ENCODE measurements at places on chromosomes 3 and 15.

DNA sequence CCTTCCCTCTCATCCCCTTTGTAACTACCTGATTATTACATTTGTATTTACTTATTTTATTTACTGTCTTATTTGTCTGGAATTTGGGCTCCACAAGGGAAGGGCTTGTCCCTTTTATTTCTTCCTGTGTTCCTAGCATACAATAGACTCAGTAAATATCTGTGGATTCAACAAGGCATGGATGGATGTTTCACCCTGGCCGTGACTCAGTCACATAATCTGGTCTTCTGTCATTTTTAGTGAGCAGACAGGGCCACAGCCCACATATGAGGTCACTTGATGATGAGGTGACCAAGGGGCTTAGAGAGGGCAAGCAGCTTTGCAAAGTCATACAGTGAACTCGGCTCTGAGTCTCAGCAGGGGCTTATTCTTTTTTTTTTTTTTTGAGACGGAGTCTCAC is 7.8 kb upstream of the DAG1 start:
- no peak for DNase-seq

DNA sequence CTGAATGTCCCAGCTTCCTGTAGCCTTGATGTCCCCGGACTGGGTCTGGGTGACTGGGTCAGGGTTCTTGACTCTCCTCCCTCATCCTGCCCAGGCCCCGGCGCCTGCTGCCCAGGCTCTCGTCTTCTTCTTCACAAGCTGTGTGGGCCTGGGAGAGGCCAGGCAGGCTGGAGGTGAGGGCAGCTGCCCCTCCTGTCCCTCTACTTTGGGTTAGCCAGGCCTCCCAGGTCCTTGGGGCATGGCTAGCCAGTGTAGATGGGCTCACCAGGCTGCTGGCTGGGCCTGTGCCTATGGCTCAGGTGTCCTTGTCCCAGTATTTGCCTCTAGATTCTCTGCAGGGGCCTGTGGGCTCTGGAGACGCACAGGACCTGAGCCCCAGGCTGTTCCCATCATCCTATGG is 31.8 kb downstream of the TKT start:
- no peak for DNase-seq

DNA sequence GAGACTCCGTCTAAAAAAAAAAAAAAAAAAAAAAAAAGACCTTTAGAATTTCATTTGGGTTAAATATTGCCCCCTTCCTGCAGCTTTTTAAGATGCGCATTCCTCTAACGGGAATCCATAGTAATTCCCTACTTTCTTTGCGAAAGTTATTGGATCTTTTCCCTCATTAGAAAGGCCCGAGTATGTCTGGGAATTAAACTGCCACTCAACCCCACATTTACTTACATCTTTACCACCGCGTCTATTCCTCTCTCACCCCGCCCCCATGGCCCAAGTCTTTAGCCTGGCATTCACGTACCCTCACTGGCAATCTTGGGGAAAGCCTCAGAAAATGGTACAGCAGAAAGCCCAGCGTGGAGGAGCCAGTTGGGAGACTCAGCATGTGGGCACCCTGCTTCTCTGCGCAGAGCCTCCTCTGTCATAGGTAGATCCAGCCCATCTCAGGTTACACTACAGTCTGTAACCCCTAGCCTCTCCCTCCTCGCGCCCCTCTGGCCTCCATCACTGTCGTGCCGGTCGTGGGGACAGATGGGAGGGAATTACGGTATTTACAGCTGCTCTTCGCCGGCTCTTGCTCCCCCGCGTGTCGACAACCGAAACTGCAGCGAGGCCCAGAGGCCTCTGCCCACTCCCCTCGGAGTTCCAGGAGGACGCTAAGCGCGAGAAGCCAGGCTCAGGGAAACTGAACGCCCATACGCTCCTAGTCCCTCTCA is 6.4 kb upstream of the ANKDD1A start:
- peak; percentile 62 for DNase-seq

- peak; percentile 68 for DNase-seq
Observed at GRCh38 chr3:167493244-167493643, 19.4 kb upstream of the SERPINI2 start.

DNA sequence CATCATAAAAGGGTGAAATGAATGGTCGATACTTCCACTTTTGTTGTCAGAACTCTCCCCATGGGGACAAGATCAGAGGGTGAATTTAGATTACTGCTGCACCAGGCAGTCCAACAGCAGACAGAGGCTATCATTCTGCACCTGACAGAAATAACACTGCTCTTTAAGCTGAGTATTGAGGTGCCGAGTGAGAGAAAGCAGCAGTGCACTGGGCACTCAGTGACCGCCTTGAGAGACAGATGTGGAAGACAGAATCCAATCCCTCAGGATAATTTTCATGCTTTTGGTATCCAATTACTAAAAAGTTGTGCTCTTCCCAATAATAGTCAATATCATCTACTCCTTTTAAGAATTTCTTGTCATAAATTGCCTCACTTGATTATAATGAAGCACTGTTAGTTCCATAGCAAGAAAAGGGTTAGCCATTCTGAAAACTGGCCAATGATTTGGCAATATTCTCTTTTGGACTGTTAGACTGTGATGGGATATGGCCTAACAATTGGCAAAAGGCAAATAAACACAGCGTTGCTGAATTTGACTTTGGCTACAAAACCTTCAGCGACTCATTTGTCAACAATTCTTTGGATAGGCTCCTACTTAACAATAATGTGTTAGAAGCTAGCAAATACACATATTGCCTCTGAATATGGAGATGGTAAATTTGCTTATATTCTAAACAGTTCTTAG is 5.5 kb downstream of the FGF7 start:
- DNase-seq, result no peak

GRCh38 chr15:52421029-52421428 is 107.7 kb downstream of the MYO5A start:
- DNase-seq, result no peak

DNA sequence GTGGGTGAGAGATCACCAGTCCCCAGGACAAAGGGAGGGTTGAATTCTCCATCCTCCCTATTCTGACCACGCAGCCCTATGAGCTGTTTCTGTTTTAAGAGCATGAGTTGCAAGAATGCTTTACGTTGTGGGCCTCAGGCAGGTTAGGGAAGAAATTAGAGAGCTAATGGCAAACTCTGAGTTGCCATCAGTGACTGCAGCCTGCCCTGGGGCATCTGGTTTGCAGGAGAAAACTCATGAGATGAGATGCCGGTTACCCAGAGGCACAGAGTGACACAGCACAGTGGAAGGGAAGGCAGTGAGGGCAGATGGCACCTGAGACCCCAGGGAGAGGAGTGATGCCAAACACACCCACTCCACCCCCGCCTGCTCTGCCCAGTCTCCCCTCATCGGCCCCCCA is 265.3 kb downstream of the CD47 start:
- no peak for DNase-seq

GRCh38 chr15:31313223-31313622 is 13.4 kb upstream of the KLF13 start:
- no peak for DNase-seq

DNA sequence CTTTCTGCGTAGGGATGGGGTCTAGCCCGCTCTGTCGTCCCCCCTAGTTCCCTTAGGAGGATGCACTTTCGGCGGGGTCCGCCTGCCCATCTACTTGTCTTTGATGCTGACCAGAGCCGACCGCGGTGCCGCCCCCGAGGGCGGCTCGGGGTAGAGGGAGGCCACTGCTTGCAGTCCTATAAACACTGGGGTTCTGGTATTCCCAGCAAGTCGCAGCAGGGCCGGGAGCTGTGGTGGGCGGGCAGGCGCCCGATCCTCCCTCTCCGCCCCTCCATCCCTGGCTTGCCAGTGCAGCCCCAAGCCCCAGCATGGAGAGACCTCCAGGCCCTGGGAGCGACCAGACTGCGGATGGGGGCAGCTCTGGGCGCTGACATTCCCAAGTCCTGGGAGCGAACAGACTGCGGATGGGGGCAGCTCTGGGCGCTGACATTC is 830 bp downstream of the SEMA4B start:
- no peak for DNase-seq

DNA sequence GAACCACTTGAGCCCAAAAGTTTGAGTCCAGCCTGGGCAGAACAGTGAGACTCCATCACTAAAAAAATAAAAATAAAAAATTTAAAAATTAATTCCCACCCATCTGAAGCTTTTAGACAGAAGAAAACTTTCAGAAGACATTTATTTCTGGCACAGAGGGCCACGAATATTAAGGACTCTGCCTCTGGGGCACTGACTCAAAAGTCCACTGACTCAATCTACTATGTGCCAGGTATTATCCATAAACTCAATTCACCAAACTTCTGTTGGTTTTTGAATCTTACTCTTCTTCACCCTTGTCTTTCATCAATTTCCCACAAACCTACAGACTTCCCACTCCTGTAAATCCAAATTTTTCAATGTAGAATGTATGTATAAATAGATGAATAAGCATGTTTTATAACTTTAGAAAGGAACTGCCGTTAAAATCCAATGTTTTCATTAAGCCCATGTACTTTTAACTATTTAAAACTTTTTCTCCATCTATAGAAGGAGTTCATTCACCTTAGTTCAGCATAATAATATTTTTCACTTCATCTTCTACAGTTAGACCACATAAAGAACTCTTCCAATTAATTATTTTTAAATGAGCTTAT is 19.9 kb downstream of the ATP13A3 start:
- DNase-seq, result no peak
